ENCODE measurements at places on chromosomes 7 and 10. TPM values are rescaled to one million over a fixed set of nuclear protein-coding genes. Genes with fewer than 3 reads are reported as not detected.

The RBP4 gene
- 1.7 TPM for total RNA-seq

The CC2D2B gene
- not detected for total RNA-seq

The PDZD8 gene
- 28.1 TPM for total RNA-seq

The CYP3A7 gene
- total RNA-seq, result not detected

The MACC1 gene
- total RNA-seq, result 28.2 TPM

The CTAGE8 gene
- 0.23 TPM for total RNA-seq

The EBLN1 gene
- total RNA-seq, result not detected

Data from esophagus squamous epithelium (tissue), 5 donors.